ENCODE measurements at places on chromosomes 11 and 22. TPM values are rescaled to one million over a fixed set of nuclear protein-coding genes. Genes with fewer than 3 reads are reported as not detected.

LDHAL6A gene
- total RNA-seq = not detected

KRTAP5-11 gene
- not detected for total RNA-seq

WBP2NL gene
- 0.24 TPM for total RNA-seq

LIN7C gene
- total RNA-seq = 17.0 TPM

SCGB2A2 gene
- total RNA-seq = not detected

APOL3 gene
- 31.7 TPM for total RNA-seq

FGF19 gene
- total RNA-seq = not detected

TCN2 gene
- total RNA-seq = 16.7 TPM

SIAE gene
- 83.1 TPM for total RNA-seq

IFITM10 gene
- 0.92 TPM for total RNA-seq

B3GAT1 gene
- total RNA-seq = 0.16 TPM

TXNRD2 gene
- 40.9 TPM for total RNA-seq

TMEM151A gene
- 0.14 TPM for total RNA-seq

KRTAP5-10 gene
- not detected for total RNA-seq

FAM111B gene
- total RNA-seq = 1.1 TPM

ST3GAL4 gene
- total RNA-seq = 45.1 TPM

CST6 gene
- total RNA-seq = not detected

TSGA10IP gene
- not detected for total RNA-seq

CATSPERZ gene
- not detected for total RNA-seq

THRSP gene
- 4.8 TPM for total RNA-seq

UBASH3B gene
- total RNA-seq = 3.5 TPM

UBQLNL gene
- 0.24 TPM for total RNA-seq

TRIM5 gene
- total RNA-seq = 9.8 TPM

CRYBA4 gene
- not detected for total RNA-seq

EEF1G gene
- 907 TPM for total RNA-seq

CARD18 gene
- total RNA-seq = 0.89 TPM

GAL gene
- total RNA-seq = not detected

SLC3A2 gene
- 39.7 TPM for total RNA-seq

SYCE3 gene
- total RNA-seq = not detected

SHISA8 gene
- 6.8 TPM for total RNA-seq

MS4A15 gene
- not detected for total RNA-seq

FOXRED1 gene
- 31.6 TPM for total RNA-seq

STK33 gene
- total RNA-seq = 23.9 TPM

SHANK3 gene
- total RNA-seq = 22.2 TPM

TUBA8 gene
- 243 TPM for total RNA-seq

C11orf16 gene
- not detected for total RNA-seq

SLC7A4 gene
- 0.51 TPM for total RNA-seq

ST14 gene
- total RNA-seq = 2.1 TPM

TMA7B gene
- total RNA-seq = not detected

TTC12 gene
- total RNA-seq = 5.3 TPM

OR8G1 gene
- total RNA-seq = not detected

CCT8L2 gene
- total RNA-seq = not detected

ACTN3 gene
- total RNA-seq = not detected

ARHGEF17 gene
- 57.1 TPM for total RNA-seq

BANF1 gene
- total RNA-seq = 248 TPM

TRPM5 gene
- total RNA-seq = not detected

ZNF70 gene
- total RNA-seq = 3.2 TPM

GRAMD4 gene
- total RNA-seq = 80.0 TPM

CARNS1 gene
- total RNA-seq = 14.1 TPM

DTX4 gene
- total RNA-seq = 2.1 TPM

POTEH gene
- not detected for total RNA-seq

MOGAT2 gene
- 0.22 TPM for total RNA-seq

CASP12 gene
- 0.22 TPM for total RNA-seq

Measured in Right ventricle myocardium inferior (tissue), 1 donor.